ENCODE measurements at places on chromosomes 5 and 9.

GRCh38 chr5:127290019-127290945 lies at the start of gene MEGF10:
TSS of gene MEGF10 (plus strand) at chr5:127290796. CDS start at chr5:127331309, 40,513 bp downstream.
- DNase-seq: no peak

DNA sequence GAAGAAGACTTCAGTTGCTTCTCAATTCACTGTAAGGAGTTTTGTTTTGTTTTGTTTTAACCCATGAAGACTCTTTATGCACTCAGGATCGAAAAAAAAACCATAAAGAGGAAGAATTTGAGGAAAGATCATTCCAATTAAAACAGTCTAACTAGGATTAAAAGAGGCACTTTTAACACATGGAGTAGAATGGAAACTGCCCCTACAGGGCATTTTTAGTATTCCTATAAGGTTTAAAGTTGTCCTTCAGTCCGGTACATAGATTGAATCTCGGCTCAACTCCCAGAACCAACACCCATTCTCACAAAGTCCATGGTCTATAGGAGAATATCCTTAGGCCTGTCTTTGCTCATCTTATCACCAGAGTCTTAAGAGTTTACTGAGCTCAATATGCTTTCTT lies 469.6 kb downstream of the DTWD2 start:
- no peak for DNase-seq

GRCh38 chr5:171312129-171312974 lies 3.3 kb downstream of the TLX3 start:
- DNase-seq: no peak

DNA sequence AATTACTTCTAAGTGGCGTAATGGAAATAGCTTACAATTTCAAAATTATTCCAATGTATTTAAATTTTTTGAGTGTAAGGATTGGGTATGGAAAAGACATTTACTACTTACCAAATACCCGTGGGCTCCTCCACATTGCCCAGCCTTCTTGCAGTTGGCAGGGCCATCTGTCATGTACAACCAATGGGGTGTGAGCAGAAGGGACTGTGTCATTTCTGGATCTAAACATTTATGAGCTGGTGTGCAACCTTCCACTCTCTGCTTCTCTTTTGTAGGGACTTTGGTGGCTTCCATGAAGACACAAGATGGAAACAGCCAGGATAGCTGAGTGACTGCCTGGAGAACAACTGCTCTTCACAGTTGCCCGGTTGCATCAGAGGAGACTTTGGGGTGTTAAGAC lies 40.8 kb downstream of the FRMD3 start:
- no peak for DNase-seq

DNA sequence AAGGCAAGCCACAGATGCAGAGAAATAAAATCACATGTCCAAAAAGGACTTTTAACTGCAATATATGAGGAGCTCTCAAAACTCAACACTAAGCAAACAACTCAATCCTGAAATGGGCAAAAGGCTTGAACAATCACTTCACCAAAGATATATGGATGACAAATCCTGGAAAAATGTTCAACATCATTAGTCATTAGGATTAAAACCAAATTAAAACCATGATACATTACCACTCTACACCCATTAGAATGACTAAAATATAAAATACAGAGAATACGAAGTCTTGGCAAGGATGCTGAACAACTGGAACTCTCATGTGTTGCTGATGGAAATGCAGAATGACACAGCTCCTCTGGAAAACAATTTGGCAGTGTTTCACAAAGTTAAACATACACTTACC lies 277.4 kb downstream of the TLE1 start:
- no peak for DNase-seq

DNA sequence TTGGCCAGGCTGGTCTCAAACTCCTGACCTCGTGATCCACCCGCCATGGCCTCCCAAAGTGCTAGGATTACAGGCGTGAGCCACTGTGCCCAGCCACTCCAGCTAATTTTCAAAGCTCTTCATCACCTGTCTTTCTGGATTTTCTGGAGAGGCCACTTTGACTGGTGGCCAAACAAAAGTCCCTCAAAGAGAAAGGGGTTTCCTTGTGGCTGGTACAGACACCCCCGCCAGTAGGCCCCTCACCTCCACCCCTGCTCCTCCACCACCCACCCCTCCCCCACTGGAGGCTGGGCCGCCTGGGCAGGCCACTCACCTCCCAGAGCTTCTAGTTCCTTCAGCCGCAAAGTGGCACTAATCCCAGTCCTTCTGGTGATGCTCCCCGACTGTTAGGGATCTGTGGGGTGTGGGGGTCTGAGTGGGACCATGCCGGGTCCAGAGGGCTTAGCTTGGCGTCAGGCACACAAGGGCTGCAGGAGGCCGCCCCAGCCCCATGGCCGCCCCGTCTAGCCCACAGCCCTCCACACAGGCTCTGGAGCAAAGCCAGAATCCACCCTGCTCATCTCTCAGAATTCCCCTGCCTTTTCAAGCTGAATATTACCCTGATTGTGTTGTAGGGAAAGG lies 182.0 kb upstream of the IER5L start:
- no peak for DNase-seq

Measured in stimulated activated CD8-positive, alpha-beta memory T cell treated with anti-CD3 and anti-CD28 coated beads, Interleukin-15, amount 100 ng/mL, for 4 hours (primary cell).